ENCODE measurements at places on chromosomes 11 and 22.

DNA sequence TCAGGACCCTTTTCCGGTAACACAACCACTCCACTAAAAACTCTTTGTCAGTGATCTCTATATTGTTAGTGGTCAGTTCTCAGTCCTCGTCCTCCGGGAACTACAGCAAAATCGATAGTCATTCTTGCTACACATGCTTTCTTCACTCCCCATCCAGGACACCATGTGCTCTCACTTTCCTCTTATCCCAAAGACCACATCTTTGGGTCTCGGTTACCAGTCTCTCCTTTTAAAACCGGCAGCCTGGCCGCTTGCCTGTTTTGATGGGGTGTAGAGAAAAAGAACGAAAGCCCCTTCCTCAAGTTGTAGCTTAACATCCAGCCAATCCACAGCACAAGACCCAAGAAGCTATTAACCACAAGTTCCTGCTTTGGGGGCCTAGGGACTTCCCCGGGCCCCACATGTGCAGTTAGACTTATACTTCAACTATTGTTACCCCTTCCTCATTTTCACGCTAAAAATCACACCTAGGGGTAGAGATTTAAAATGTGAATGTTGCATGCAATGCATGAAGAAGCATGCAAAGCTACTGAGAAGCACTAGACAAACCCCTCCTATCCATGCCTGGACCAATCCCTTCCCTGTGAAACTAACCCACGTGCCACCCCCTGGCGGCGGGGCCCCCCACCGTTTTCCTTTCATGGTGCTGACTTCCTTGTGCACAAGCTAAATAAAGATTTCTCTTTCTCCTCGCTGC, 1.5 kb upstream of the TOLLIP start:
- DNase-seq = no peak

- peak; percentile 77 for DNase-seq
Measured at GRCh38 chr22:23856721-23857605, 712 bp upstream of the SLC2A11 start.

DNA sequence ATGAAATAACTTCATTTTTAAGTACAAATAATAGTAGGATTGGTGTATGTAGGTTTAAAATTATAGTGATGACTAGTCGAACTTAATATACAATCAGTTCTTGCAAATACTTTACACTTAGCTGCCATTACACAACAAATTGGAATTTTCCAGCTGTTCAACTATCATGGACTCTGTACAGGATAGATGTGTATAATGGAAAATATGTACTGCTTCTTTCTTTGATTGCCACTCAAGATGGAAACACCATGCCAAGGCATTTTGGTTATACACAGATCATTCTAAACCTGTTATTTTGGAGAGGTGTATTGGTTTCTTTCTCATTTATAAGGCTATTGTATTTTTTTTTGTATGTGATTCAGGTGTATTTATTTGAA, 24.4 kb upstream of the CRTAM start:
- DNase-seq = no peak

DNA sequence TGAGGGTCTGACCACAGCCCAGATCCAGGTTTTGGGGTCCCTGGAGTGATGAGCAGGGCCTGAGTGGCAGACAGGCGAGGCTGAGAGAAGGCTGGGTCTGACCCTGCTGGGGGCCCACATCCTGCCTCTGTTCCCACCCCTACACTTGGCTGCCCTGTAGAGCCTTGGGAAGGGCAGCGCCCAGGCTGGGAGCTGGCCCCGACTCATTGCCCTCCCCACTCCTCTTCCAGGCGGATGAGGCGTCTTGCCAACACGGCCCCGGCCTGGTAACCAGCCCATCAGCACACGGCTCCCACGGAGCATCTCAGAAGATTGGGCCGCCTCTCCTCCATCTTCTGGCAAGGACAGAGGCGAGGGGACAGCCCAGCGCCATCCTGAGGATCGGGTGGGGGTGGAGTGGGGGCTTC, 4.9 kb downstream of the DERL3 start:
- peak; percentile 37 for DNase-seq

DNA sequence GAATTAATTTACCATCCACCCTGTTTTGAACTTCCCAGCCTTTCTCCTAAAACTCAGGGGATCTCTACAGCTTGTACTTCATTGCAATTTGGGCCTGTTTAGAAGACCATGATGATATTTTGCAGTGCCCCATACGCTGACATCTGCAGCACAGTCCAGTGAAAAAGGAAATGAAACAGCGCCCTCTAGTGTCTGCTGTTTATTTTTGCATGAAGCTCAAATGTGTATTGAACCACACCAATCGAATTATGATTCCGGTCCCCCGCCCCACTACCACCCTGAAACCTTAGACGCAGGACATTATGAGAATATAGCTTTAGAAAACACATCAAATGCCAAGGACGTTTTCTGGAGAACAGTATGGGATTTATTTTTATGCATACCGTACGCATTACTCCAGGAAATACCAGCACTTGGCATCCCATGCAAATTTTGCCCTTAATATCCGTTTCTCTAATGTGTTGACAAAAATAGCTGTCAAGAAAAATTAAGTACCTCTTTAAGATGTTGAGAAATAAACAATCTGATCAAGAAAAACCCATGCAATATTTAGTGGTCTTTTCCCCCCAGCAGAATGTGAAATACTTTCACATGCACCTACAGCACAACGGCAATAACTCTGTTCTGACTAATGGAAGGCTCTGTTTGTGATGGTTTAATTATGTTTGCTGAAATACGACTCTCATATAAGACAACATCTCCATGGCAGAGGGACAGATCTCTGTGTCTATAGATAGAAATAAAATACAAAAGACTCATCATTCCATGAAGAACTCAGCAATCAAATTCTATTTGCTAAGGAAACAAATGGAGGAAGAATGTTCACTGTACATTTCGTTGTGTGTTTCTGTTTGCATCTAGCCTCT, 93.9 kb downstream of the TECTA start:
- DNase-seq = no peak

DNA sequence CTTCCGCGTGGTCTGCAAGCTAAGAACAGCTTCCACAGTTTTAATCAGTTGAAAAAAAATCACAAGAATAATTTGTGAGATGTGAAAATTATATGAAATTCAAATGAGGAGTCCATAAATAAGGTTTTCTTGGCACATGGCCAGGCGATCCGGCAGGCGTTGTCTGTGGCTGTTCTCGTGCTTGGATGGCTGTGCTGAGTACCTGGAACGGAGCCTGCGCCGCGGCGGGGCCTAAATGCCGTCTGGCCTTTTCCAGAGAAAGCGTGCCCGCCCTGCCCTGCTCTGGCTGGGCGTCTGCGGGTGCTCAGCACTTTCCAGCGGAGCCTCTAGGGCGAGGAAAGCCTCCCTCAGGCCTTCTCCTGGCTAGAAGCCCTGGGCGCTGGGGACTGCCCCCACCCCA, 41.8 kb downstream of the OSBPL5 start:
- peak; percentile 68 for DNase-seq

Data from upper lobe of right lung (tissue), 1 donor.